ENCODE measurements at places on chromosomes 13 and 19. TPM values are rescaled to one million over a fixed set of nuclear protein-coding genes. Genes with fewer than 3 reads are reported as not detected.

The DLEU7 gene
- 3.6 TPM for total RNA-seq

DNA sequence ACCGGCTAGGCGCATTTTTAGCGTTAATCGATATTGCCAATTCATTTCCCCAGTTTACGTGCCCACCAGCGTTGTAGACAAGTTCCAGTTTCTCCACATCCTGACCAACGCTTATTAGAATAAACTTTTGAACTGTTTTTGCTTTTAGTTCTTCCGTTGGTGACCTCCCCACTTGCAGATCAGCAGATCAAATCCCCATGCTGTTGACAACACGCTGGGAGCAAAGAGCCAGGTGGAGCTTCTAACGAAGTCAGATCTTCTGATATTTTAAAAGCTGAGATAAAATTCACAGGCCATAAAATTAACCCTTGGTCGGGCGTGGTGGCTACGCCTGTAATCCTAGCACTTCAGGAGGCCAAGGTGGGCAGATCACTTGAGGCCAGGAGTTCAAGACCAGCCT lies 21.2 kb downstream of the RCN3 start:
- 0 out of 2 replicates have a peak overlapping the region, but pooled peaks have one; percentile 12 for H3K27ac ChIP-seq
- H3K4me1 ChIP-seq, result peaks cover 4% of the 10 kb centered on the region
- no peaks in the 10 kb centered on the region for H3K36me3 ChIP-seq
- DNase-seq, result no peak

- peaks cover 6% of the 10 kb centered on the region for H3K27me3 ChIP-seq
- no peak for DNase-seq
- H3K27ac ChIP-seq, result no peak overlapping the region
- H3K4me1 ChIP-seq, result peaks cover 16% of the 10 kb centered on the region
Observed at GRCh38 chr19:6063576-6064335, 46.5 kb downstream of the RFX2 start.

- peak within 1 kb of the TSS; percentile 53 for H3K27ac ChIP-seq
- H3K4me1 ChIP-seq, result peaks cover 16% of the 10 kb centered on the region
- no peaks in the 10 kb centered on the region for H3K36me3 ChIP-seq
- peaks cover 24% of the 10 kb centered on the region for H3K27me3 ChIP-seq
Observed at GRCh38 chr19:2702170-2703076, at the start of gene GNG7. GNG7 (minus strand) TSS chr19:2702694; CDS start chr19:2520688, 182,006 bp downstream.

DNA sequence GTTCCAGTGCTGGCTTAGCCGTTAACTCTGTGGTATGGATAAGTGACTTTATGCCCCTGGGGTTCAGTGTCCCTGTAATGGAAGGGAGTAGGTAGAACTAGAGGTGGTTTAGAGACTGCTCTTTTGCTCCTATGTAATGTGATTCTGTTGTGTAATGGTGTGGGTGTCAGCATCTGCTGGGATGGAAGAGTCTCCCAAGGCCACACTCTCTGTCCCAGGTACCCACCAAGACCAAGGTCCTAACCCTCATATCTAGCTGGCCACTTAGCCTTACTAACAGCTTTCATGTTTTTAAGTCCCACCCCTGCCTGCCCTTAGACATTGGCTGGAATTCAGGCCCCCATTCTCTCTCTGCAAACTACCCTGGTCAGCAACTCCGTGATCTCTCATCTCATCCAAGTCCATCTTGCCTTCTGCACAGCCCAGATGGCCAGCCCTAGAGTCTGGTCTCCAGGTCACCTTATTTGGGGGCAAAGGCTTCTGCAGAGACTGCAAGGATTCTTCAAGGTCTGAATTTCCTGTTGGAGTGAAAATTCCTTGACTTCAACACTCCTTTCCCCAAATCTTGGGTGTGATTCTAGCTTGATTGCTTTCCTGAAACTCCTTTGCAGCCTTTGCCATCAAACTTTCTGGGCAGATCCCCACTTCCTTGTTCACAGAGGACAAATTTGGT lies 48.4 kb downstream of the SERP2 start:
- H3K27ac ChIP-seq, result no peak overlapping the region
- no peak overlapping the region for H3K4me3 ChIP-seq
- H3K27me3 ChIP-seq, result peaks cover 14% of the 10 kb centered on the region

Data from WTC11 (cell line).